ENCODE measurements at places on chromosomes 6 and 20. TPM values are rescaled to one million over a fixed set of nuclear protein-coding genes. Genes with fewer than 3 reads are reported as not detected.

DNA sequence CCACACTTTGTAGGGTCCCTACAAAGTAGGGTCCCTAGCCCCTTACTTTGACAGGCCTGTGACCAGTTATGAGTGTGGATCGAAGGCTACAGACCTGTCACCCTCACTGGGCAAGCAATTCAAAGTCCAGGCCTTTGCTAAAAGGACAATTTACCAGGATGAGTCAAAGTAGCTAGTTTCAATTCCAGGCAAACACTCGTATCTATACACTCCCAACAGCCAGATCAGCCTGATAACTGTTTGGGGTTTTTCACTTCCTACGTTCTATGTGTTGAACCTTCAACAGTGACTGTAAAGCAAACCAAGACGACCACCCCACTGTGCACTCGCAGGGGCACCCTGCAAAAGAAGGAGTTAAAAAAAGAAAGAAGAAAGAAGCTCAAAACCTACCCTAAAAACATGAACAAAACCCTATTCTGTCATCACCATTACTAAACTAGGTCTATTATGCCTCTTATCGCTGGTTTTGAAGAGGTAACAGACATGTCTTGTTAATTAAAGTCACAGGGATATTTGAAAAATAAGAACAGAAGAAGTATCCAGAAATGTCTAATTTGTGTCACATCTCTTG, 3.2 kb downstream of the GFOD1 start:
- no peak for DNase-seq

DNA sequence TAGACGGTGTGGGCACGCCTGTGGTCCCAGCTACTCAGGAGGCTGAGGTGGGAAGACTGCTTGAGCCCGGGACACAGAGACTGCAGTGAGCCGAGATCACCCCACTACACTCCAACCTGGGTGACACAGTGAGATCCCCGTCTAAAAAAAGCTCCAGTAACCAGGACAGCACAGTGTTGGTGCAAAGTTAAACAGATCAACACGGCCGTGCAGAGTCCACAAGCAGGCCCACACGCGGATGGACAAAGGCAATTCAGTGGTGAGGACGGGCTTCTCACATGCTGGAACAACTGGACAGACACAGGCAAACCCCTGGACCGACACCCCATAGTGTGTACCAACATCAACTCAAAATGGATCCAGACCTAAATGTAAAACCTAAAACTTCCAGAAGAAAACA, 41.7 kb downstream of the TAF4 start:
- DNase-seq: no peak

DNA sequence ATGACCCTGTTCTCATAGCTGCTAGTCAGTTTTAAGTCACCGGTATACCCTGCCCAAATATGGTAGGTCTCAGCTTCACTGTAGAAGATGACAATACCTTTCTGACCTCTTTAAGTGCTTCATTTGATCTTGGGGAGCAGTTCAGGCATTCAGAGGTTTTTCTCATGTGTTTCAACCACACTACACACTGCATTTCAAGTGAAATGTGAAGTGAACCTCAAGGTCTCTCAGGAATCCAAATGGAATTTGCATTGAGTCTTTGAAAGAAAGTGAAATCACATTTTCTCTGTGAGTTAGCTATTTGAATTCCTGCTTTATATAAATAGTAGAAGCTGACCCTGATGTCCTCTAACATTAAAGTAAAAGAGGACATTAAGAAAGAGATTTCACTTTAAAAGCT, 461.6 kb downstream of the ADGRB3 start:
- no peak for DNase-seq

GRCh38 chr6:134593442-134593841, 275.5 kb upstream of the SGK1 start:
- DNase-seq: no peak

DNA sequence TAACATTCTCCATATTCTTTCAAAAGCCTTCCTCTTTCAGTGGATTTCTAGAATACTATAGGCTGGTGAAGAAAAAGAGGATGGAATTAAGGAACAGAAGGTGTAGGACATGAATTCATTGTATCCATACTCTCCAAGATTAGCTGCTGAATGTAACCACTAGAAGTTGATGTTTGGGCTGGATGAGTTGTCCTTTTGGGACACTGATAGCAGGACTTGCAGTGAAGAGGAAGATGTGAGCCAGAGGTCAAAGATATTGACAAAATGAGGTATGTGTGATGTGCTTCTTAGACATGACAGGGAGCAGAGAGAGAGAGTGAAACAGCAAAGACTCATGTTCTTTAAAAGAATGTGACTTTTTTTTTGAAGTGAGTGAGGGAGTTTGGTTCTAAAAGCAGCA, 134.3 kb upstream of the MAN1A1 start:
- no peak for DNase-seq

DNA sequence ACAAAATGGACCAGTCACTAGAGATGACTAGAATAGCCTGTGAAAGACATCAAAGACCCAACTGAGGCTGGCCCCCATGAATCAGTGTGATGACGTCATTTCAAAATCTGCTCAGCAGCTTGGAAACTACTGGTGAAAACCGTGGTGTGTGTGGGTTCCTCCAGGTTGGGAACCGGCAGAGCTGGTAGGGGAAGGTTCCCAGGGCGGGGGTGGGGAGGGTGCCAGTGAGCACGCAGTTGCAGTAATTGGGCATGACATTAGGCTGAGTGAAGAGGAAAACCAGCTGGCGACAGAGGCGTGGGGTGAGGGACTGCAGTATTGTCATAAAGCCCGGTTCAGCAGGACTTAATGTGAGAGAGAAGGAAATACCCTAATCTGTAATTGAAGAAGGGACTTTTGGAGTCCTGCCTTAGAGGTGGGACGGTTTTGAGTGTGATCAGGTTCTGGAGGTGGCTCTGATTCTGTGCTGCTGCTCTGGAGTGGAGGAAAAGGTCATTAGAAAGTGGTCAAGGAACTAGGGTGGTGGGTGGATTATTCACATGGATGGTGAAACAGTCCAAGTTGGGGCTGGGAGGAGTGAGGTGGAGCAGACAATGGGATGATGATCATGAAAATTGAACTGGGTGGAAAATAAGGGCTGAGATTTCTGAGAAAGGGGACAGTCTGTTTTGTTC, 52.0 kb upstream of the MTHFD1L start:
- DNase-seq: peak; percentile 5

DNA sequence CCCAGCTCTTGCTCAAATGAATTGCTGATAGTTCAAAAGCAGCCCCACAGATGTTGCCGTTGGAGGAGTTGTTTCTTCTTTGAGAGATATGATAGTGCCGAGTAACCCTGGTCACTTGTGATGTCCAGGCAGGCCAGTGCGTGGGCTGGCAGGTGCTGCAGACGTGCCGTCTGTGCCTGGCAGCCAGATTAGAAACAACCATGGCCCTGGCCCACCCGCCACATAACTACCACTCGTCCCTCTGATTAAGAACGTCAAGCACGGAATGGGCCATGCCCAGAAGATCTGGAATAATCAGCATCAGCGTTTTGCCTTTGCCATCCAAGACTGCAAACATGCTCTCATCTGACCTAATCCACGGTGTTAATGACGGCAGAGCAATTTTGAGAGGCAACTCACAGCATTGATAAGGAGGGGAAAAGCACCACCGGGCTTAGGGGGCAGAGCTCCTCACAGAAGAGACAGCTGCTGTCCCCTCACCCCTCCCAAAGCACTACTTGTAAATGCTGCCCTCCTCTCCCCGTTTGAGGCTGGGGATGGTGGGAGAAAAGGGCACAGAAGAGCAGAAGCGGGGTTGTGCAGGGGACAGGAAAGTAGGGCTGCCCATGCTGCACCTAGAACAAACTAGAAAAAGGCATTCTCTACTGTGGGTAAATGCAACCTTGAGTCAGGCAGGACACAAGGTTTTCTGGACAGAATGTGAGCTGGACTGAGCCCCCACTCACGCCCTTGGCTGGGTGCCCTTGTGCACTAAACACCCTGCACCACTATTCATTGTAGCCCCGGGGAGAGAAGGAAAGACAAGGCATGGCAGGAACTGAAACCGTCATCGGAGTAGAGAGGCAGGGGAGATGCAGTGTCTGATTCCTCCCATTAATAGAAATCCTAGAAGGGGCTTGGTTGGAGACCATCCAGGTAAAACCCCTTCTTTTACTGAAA, 5.3 kb upstream of the CPNE5 start:
- no peak for DNase-seq

DNA sequence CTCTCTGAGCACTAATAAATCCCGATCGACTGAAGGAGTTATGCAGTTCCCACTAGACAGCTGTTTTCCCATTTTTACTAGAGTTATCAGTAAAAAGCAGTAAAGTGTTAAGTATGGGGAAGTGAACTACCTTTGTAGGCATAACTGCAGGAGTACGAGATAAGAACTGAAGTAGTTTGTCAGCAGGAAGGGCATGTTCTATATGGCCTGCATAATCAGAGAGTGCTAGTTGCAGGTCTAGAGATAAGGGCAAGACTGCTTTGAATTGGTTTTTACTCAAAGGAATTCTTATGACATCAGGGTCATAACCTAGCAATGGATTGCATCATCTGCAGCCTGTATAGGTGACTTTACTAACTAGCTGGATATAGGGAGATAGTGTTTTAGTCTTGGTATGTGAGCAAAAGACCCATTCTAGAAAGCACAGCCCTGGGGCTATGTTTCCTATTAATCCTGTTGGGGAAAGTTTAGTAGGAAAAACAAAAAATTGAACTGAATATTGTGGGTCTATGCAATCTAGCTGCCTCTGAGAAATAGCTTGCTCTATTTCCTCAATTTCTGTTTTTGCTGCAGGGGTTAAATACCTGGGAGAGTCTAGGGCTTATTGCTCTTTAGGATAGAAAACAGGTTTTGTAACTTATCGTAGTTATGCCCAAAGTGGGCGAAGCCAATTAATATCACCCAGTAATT, 22.6 kb upstream of the CRISP1 start:
- no peak for DNase-seq

- no peak for DNase-seq
Measured at GRCh38 chr20:53944796-53945195, 125.6 kb downstream of the BCAS1 start.

GRCh38 chr20:39036851-39037250, 74.7 kb downstream of the DHX35 start:
- no peak for DNase-seq

GRCh38 chr20:4217349-4217841, 202.0 kb upstream of the RNF24 start:
- peak; percentile 84 for DNase-seq

- DNase-seq: no peak
Measured at GRCh38 chr6:36309900-36310299, 26.8 kb downstream of the BNIP5 start.

DNA sequence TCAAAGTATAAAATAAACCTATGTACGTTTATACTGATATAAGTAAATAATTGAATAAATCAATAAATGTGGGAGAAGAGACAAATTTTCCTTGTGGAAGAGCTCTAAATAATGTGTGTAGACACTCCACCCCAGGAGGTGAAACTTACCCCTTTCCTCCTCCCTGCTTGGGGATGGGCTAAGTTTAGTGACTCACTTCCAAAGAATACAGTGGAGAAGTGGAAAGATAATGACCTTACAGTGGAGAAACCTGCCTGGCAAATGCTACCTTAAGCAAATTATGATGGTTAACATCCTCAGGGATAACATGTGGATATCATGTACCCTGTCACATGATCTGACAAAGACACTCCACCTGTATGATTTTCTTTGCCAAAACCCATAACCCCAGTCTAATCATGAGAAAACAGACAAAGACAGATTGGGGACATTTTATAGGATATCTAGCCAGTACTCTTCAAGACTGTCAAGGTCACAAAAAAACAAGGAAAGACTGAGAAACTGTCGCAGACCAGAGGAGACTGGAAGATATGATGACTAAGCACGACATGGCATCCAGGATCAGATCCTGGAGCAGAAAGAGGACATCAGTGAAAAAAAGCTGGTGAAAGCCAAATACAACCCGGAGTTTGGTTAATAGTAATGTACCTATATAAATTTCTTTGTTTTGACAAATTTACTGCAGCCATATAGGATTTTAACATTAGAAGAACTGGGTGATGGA, 195.5 kb upstream of the PRDM1 start:
- DNase-seq: no peak

Gene MRPL18
- polyA plus RNA-seq: 102 TPM

DNA sequence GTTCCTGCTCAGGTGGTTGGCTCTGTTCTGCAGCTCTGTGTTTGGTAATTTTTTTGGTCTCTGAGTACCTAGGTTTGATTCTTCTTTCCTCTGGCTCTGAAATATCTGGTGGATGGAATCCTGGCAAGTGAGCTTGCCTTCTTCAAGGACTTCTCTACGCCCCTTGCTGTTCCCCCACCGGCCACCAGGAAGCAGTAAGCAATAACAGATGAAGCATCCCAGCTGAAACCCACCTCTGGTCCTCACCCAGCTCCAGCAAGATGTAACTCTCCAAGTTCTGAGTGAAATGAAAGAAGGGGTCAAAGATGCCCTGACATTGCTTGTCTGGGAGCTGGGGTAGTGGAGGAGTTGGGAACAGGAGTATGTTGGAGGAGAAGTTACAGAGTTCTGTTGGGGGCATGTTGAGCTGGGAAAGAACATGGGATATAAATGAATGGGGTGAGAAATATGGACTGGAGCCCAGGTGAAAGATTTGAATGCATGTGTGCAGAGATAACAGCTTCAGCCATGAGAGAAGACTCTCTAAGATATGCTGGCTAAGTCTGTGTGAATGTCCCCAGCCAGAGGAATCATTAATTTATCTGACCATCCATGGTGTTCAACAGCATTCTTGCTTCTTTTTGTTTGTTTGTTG, 51.3 kb upstream of the GLP1R start:
- peak; percentile 16 for DNase-seq

GRCh38 chr20:59453759-59454560, 150.4 kb upstream of the PHACTR3 start:
- no peak for DNase-seq

Gene PMEPA1
- polyA plus RNA-seq: 152 TPM

Gene NMBR
- not detected for polyA plus RNA-seq

Gene MOXD1
- 2.6 TPM for polyA plus RNA-seq

- DNase-seq: no peak
Measured at GRCh38 chr6:16805243-16805950, 44.1 kb upstream of the ATXN1 start.

GRCh38 chr6:70508953-70509352, 57.8 kb upstream of the SDHAF4 start:
- DNase-seq: no peak

Gene PERP
- 53.2 TPM for polyA plus RNA-seq

DNA sequence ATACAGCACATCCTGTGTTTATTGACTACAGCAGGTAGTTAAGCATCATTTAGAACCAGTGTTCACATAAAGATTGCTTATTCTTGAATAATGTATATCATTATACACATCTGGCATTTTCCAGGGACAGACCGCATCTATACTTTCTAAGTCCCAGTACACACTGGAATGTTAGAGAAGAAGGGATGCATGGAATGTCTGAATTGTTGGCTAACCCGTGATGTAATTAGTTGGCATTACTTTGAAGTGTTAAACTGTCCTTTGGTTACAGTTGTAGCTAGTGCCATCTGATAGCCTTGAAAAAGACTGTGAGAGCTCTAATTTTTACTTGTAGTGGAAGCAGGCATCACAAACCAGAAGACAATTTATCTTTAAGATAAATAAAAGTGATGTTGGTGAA, 29.8 kb upstream of the MCHR2 start:
- DNase-seq: no peak

- DNase-seq: no peak
Measured at GRCh38 chr20:1317545-1318255, 11.2 kb downstream of the SDCBP2 start.

- DNase-seq: no peak
Measured at GRCh38 chr20:8244637-8245036, 112.6 kb downstream of the PLCB1 start.

Data from A549 (cell line).